Adipose tissue (tissue), 3 donors: ENCODE measurements at places on chromosomes 11 and 22. TPM values are rescaled to one million over a fixed set of nuclear protein-coding genes. Genes with fewer than 3 reads are reported as not detected.

The TBX1 gene
- polyA plus RNA-seq: 0.52 TPM

The SMIM35 gene
- polyA plus RNA-seq: not detected

The DEFB131B gene
- not detected for polyA plus RNA-seq

The SSTR3 gene
- polyA plus RNA-seq: 0.04 TPM

The OR10A2 gene
- polyA plus RNA-seq: not detected

The P4HA3 gene
- 0.10 TPM for polyA plus RNA-seq

The DNHD1 gene
- 2.7 TPM for polyA plus RNA-seq

The RFPL1 gene
- 0.06 TPM for polyA plus RNA-seq

The RAPSN gene
- 0.21 TPM for polyA plus RNA-seq

The OR51E2 gene
- 0.56 TPM for polyA plus RNA-seq

The MEI1 gene
- 0.34 TPM for polyA plus RNA-seq

The OR8D1 gene
- not detected for polyA plus RNA-seq

The FAM181B gene
- 0.16 TPM for polyA plus RNA-seq

The DHCR7 gene
- polyA plus RNA-seq: 15.5 TPM

The OR51E1 gene
- 0.16 TPM for polyA plus RNA-seq

The RAG1 gene
- 0.10 TPM for polyA plus RNA-seq

The P2RY6 gene
- polyA plus RNA-seq: 2.1 TPM

The IL18 gene
- 3.2 TPM for polyA plus RNA-seq

The EFCAB6 gene
- polyA plus RNA-seq: not detected

The FXYD6 gene
- polyA plus RNA-seq: 15.5 TPM

The OR2D2 gene
- not detected for polyA plus RNA-seq

The OR2AG1 gene
- not detected for polyA plus RNA-seq

The CCDC188 gene
- polyA plus RNA-seq: 0.48 TPM

The TPBGL gene
- polyA plus RNA-seq: not detected

The OR52H1 gene
- polyA plus RNA-seq: not detected

The POU2AF1 gene
- polyA plus RNA-seq: not detected

The APOA5 gene
- 4.7 TPM for polyA plus RNA-seq

The APOA1 gene
- polyA plus RNA-seq: 1.3 TPM

The YIF1A gene
- polyA plus RNA-seq: 84.3 TPM

The CDC45 gene
- polyA plus RNA-seq: 1.9 TPM

The NLRP10 gene
- not detected for polyA plus RNA-seq

The SYCE3 gene
- polyA plus RNA-seq: not detected

The MS4A15 gene
- polyA plus RNA-seq: not detected

The CARD18 gene
- not detected for polyA plus RNA-seq

The ADAMTS15 gene
- polyA plus RNA-seq: 3.5 TPM

The NRXN2 gene
- polyA plus RNA-seq: 2.7 TPM

The UQCR10 gene
- 212 TPM for polyA plus RNA-seq

The CCDC87 gene
- polyA plus RNA-seq: not detected

The APLNR gene
- 0.34 TPM for polyA plus RNA-seq

The TUB gene
- 2.7 TPM for polyA plus RNA-seq

The IGSF22 gene
- polyA plus RNA-seq: 0.27 TPM

The DMC1 gene
- polyA plus RNA-seq: 18.2 TPM

The RELT gene
- 0.74 TPM for polyA plus RNA-seq

The PRR33 gene
- polyA plus RNA-seq: 0.03 TPM

The BTG4 gene
- polyA plus RNA-seq: not detected

The OR52K2 gene
- not detected for polyA plus RNA-seq

The MS4A2 gene
- polyA plus RNA-seq: 0.34 TPM
